T1000 (cell line): ENCODE measurements at places on chromosomes 3 and 15.

- DNase-seq, result no peak
Measured at GRCh38 chr3:42491881-42492507, 10.4 kb upstream of the VIPR1 start.

DNA sequence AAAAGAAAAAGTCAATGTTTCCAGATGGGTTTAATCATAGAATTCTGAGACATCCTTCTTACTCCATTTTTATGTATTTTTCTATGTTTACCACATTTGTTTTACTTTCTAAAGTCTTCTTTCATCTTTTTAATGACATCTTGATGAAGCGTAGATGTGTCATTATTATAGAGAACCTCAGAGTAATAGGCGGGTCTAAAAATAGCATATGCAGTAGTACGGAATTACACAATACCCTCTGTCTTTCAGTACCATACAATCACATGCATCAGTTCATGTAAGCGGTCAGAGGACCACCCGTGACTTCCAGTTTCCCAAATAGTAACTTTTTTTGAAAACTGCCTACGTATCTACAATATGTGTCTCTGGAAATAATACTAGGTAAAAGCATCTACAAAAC, 224.0 kb downstream of the PLOD2 start:
- DNase-seq, result peak; percentile 2

GRCh38 chr3:155334914-155335723, 41.6 kb upstream of the STRIT1 start:
- no peak for DNase-seq

DNA sequence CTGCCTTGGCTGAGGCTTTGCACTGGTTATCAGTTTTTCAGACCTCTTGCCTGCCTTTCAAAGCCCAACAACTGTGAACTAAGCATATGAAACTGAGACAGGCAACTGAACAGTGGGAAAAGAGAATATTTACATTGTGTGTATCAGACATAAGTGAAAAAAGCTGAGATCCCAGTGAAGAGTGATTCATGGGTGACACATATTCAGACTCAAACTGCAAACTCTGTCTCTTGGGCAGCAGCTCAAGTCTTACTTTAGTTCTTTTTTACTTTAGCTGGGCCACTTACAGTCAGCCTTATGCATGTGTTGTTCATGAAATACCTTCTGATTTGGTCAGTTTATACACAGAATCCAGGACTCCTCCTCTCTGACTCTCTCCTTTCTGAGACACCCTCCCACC, 19.2 kb downstream of the SUCLG2 start:
- DNase-seq, result no peak

DNA sequence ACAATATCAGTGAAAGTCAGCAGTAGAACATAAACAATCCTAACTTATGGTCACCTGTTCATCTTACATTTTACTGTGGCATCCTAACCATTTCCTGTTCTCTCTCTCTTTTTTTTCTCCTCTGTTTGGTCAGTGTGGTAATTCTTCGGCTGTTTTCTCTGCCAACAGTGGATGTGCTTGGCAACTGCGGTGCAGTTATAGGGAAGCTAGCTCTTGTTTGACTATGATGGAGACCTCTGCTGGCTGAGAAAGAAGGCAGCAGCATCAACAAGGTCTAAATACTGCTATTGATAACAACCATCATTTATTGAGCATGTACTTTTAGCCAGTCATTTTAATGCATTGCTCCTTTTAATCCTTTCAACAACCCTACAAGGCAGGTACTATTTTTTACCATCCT, 723 bp upstream of the DRD3 start:
- no peak for DNase-seq

GRCh38 chr15:57586661-57587424, 4.9 kb upstream of the MYZAP start:
- no peak for DNase-seq

DNA sequence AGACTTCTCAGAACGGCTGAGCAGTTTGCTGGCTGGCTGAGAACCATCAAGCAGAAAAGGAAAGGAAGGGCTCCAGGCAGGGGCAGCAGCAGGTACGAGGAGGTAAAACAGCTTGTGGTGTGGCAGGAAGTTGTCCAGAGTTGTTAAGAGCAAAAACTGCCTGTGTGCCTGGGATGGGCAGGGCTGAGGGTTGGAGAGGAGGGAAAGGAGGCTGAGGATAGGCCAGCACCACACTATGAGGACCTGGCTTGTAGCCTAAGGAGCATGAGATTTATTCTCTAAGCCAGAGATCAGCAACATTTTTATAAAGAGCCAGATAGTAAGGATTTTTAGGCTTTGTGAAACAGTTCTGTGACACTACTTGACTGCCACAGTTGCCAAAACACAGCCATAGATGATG, 8.0 kb downstream of the IGSF10 start:
- DNase-seq, result no peak

GRCh38 chr15:82928711-82929110, 23.8 kb downstream of the HOMER2 start:
- DNase-seq, result no peak

GRCh38 chr15:42082823-42083604, 11.3 kb downstream of the PLA2G4D start:
- DNase-seq, result no peak

GRCh38 chr3:187750513-187751123, 5.3 kb upstream of the BCL6 start:
- DNase-seq, result no peak

DNA sequence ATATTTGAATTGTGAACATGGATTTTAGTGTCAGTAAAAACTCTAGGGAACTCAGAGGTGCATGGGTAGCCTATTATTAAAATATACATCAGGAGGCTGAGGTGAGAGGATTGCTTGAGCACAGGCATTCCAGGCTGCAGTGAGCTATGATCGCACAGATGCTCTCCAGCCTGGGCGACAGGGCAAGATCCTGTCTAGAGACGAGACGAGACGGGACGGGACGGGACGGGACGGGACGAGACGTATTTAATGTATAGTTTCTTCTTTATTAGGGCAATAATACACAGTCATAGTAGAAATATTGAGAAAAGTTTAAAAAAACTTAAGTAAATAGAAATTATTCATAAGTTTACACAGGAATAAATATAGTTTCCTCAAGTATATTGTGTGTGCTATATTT, 89.3 kb downstream of the DIPK2A start:
- no peak for DNase-seq

- no peak for DNase-seq
Measured at GRCh38 chr15:83275412-83275811, 9.1 kb downstream of the BNC1 start.

DNA sequence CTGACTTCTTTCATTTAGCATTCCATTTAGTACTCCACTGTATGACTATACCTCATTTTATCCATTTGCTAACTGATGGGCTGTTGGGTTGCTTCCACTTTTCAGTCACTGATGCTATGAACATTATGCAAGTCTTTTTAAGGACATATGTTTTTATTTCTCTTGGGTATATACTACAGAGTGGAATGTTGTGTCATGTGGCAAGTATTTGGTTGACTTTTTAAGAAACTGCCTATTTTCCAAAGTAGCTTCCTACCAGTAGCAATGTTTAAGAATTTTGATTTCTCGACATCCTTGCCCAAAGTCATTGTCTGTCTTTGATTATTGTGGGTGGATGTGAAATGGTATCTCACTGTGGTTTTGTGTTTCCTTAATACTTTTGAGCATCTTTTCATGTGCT, 110.1 kb upstream of the TPM1 start:
- DNase-seq, result no peak

DNA sequence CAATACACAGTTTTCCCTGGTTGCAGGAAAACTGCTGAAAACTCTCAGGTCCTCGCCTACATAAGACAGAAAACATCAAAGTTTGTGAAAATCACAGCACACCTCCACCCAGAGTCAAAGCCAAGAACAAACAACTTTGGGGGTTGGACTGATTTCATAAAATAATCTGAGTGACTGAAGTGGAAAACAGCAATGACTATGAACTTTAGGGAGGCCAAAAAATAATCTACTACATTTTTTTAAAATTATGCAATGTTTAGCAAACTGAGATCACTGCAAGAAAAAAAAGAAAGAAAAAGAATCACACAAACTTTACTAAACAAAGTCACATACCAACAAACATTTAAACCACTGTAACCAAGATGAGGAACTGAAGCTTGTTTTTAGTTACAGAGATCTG, 15.9 kb upstream of the FOXP1 start:
- no peak for DNase-seq

- no peak for DNase-seq
Measured at GRCh38 chr3:183490653-183491052, 62.2 kb upstream of the MCF2L2 start.

DNA sequence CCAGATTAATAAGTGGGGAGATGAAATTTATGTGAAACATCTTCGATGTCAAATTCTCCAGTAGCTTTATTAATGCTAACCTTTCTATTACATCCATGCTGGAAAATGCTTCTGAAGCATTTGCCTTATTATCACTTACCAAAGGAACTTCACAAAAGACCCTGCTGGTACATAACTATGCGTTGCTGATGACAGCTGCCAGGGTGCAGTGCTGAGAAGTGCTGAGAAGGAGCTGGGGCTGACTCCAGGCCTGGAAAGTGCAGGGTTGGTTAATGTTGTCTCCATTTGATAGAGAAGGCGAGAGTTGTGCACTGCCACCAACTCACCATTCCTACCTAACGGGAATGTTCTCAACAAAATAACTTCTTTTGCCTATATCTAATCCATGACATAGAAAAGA, 736.0 kb upstream of the NR2F2 start:
- DNase-seq, result no peak

DNA sequence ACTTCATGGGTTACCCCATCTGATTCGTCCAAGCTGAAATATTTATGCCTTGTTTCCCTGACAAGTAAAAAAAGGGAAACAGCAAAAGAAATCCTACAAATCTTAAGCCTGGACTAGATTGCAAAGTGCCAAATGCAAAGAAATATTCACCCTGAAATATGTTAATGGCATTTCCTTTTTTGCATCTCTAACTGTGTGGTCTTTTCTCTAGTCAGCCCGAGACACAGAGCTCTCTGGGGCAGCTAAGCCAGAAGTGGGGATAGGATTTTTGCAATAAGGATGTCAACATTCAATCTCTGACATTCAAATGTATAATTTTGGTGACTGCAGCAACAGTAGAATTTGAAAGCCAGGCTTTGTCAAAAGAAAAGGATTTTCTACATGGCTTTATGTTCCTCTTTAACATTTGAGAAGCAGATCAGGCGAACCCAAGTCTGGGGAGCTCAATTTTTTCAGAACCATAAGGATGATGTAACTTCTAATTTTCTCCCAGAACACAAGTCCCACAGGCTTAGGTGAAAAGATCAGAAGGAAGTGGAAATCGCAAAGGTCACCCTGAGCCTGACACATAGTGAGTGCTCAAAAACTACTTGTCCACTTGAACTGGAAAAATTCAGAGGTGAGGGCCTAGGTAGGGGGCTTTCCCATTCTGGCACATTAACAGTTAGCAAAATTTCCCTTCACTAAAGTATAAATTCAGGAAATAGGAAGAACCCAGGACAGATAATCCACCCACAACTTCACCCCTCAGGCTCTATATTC, 28.2 kb upstream of the KCNMB3 start:
- no peak for DNase-seq

- DNase-seq, result no peak
Measured at GRCh38 chr15:87527416-87527815, 729.1 kb downstream of the NTRK3 start.

DNA sequence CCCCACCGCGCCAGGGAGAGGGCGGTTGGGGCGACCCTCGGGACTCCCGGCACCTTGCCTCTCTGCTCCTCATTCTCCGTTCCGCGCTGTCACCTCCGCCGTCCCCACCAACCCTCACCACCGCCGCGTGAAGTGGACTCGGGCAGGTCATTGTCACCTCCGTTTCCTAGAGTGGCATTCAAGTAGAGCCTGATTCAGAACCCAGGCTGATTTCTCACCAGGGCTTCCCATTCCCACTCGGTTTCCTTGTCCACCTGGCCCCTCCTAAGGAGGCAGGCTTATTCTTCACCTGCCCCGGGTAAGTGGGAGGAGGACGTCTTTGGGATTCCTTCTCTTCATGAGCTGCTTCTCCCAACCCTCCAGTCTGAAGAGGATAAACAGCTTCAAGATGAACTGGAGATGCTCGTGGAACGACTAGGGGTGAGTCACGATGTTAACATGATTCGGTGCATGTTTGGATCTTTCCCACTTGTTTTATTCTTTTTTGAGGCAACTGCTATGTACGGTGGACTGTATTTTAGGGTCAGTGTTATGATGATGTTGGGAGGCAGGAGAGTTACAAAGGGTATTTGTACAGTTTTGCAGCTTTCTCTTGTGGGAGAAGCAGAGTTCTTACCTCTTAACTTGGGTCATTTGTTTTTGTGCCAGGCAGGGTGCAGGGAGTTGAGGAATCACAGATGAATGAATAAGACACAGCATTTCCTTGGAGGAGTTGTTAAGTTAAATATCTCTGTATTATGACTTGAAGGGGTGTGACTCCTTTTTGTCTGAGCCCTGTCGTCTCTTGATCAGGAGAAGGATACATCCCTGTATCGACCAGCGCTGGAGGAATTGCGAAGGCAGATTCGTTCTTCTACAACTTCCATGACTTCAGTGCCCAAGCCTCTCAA, 692 bp downstream of the PSMD2 start:
- no peak for DNase-seq

DNA sequence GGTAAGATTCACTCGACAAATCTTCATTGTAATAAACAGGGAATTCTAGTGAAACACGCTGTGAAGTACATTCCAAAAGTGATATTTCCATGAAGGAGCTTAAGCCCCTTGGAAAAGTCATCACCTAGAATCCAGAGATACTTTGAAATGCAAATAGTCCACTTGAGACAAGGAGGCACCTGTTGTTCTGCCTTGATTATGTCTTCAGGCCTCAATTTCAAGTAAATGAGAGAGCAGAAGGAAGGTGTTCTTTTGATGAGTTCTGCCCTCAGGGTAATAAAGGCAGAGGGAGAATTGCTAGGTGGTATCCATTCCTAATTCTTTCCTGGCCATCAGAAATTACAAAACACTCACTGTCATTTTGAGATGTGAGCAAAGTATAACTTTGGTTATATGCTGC, 162.1 kb downstream of the CADM2 start:
- no peak for DNase-seq

- DNase-seq, result no peak
Measured at GRCh38 chr15:74427607-74428441, 5.9 kb downstream of the SEMA7A start.

GRCh38 chr3:158420654-158421396, 150.2 kb upstream of the MLF1 start:
- no peak for DNase-seq

DNA sequence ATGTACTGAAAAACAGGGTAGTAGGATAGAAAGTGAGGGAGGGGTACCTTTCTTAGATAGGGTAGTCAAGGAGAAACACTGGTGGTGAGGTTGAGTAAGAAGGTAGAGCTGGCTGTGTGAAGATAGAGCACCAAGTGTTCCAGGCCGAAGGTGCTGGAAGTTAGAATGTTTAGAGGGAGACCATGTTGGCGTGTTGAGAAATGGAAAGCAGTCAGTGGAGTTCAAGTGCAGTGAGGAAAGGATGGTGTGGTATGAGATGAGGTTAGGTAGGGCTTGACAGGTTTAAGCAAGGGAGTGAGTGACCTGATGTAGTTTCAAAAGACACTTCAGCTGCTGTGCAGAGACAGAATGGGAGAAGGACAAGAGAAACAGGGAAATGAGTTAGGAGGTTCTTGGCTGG, 54.2 kb upstream of the CHST2 start:
- no peak for DNase-seq
